ENCODE measurements at places on chromosomes 2 and 18. TPM values are rescaled to one million over a fixed set of nuclear protein-coding genes. Genes with fewer than 3 reads are reported as not detected.

The INHA gene
- total RNA-seq = not detected

The CYS1 gene
- total RNA-seq = 13.2 TPM

The SP100 gene
- 88.1 TPM for total RNA-seq

The SLC23A3 gene
- total RNA-seq = not detected

The TPO gene
- total RNA-seq = 6.0 TPM

The APOB gene
- 1.7 TPM for total RNA-seq

The DUSP2 gene
- total RNA-seq = 28.9 TPM

The MEP1B gene
- 2.6 TPM for total RNA-seq

The KATNAL2 gene
- total RNA-seq = 2.9 TPM

The BOLL gene
- 5.5 TPM for total RNA-seq
